ENCODE measurements at places on chromosomes 6 and 20.

- peak; percentile 34 for DNase-seq
Measured at GRCh38 chr6:114648847-114649246, 306.0 kb upstream of the HS3ST5 start.

GRCh38 chr6:134910593-134910935, 39.3 kb downstream of the ALDH8A1 start:
- DNase-seq, result no peak

- no peak for DNase-seq
Measured at GRCh38 chr6:135739288-135739687, 112.2 kb upstream of the PDE7B start.

GRCh38 chr6:90144396-90144795, 152.2 kb downstream of the BACH2 start:
- DNase-seq, result no peak

- DNase-seq, result peak; percentile 44
Measured at GRCh38 chr6:166173281-166173951, 5.8 kb upstream of the TBXT start.

DNA sequence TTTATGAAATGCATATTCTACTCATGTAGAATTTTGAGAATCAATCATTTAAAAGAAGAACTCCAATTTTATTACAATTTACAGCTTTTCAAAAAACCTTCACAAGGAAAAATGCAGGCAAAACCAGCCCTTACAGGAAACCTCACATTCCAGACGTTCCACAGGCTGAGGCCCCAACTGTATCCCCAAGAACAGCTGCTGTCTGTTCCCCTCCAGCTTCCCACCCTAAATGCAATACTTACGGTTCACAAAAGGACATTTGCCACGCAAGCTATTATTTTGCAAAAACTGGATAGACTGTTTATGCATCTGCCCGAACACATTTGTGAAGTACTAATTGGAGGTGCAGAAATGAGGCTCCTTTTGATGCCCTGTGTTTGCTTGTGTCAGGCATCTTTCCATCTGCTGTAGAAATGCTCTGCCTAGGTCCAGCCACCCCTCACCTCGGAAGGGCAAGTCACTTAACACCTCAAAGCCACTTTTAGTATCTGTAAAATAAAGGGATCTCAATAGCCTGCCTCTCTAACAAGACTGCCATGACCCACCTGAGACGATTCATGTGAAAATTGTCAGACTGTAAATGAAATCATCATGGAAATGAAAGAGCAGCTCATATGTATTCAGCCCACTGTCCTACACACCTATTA, 26.5 kb downstream of the PDE10A start:
- no peak for DNase-seq

DNA sequence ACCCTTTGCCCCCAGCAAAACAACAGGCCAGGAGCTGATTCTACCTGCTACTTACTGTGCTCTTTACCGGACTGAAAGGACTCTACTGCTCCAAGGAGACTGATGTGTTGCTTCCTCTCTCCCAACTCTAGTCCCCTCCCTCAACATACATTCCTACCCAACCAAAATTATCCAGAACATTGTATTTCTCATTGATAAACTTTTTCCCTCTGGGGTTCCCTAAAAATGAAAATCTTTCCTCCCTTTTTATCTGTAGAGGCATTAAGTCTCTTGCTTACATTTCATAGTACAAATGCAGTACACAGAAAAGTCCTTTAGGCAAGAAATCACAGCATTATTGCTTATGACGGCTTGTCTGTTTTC, 940 bp upstream of the HS3ST5 start:
- no peak for DNase-seq

- no peak for DNase-seq
Measured at GRCh38 chr6:148955441-148955840, 208.6 kb downstream of the UST start.

GRCh38 chr20:19735446-19735845, 22.6 kb upstream of the RIN2 start:
- peak; percentile 85 for DNase-seq

- no peak for DNase-seq
Measured at GRCh38 chr6:15793288-15793687, 130.5 kb upstream of the DTNBP1 start.

DNA sequence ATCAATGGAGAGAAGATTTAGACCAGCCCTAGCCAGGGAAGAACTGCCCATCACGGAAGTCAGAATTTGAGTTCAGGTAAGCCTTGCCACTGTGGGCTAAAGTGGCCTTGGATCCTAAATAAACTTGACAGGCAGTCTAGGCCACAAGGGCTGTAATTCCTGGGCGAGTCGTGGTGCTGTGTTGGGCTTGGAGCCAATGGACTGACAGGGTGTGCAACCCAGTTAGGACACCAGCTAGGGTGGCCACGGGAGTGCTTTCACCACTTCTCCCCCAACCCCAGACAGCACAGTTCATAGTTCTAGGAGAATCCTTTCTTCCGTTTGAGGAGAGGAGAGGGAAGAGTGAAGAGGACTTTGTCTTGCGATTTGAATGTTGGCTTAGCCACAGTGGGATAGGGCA, 422.4 kb downstream of the DOK5 start:
- DNase-seq, result no peak

- no peak for DNase-seq
Measured at GRCh38 chr6:155970876-155971708, 515.5 kb upstream of the NOX3 start.

DNA sequence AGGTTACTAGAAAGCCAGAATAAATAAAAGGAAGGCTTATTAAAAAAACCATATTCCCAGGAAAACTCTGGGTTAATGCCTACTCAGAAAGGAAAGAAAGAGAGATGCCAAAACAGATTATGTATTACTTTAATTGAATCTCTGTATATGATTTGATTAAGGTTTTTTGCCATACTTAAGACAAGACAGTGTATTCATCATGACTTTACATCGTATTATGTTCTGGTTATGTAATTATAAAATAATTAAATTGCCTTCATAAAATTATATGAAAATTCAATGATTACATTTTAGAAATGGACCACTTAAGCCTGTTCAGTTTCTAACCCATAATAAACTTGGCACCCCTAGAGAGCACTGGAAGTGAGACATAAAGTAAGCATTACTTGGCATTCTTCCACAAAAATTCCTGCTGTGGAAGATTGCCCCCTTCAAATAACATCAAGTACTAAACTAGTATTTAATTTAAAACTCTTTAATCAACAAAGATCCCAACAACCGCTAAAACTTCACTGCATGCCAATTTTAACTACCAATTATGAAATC, 20.8 kb upstream of the IBTK start:
- DNase-seq, result no peak

GRCh38 chr6:137772541-137773250, 94.4 kb upstream of the TNFAIP3 start:
- no peak for DNase-seq

DNA sequence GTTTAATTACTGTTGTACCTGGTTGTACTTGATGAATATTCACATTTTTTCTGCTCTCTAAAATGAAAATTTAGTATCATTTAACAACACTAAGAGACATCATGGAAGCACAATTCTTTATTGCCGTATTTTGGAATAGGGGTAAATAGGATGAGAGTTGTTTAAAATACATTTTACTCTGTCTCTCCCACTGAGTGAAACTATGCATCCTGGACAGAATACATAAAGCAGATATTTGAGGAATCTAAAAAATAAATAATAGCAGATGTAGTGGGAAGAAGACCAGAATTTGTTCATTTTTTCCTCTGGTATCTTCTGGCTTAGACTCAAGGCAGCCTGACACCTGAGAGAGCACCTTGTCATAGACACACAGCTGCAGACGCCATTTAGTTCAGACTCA, 119.1 kb upstream of the AHI1 start:
- no peak for DNase-seq

DNA sequence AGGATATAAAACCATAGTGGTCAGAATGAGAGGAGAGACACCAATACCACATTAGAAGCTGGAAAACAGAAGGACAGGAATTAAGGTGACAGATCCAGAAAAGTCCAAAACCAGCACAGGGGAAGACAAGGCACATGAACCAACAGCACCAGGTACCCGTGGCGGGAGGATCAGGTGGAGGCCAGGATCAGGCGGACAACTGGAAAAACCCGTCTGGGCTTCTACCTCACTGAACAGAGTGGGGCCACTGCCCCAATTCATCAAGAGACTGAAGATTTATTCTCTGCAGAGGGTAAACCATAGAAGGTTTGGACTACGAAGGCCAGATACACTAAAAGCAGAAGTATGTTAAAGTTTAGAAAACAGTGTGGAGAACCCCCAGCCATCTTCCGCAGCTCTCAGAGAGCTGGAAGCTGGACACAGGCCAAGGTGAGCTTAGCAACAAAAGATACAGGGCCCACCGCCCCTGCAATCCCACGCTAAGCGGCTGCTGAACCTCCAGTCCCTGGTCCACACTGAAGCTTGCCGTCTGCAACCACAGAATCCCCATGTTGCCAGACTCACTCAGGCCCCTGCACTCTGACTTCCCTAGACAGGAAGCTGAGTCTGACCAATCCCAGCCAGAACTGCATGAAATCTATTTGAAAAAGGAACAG, 29.9 kb downstream of the ABHD12 start:
- no peak for DNase-seq

- no peak for DNase-seq
Measured at GRCh38 chr20:37699202-37699601, 5.4 kb downstream of the CTNNBL1 start.
